NCI-H1092 treated with DMSO at 0.1 percent for 48 hours (cell line): ENCODE measurements at places on chromosomes 4 and X.

DNA sequence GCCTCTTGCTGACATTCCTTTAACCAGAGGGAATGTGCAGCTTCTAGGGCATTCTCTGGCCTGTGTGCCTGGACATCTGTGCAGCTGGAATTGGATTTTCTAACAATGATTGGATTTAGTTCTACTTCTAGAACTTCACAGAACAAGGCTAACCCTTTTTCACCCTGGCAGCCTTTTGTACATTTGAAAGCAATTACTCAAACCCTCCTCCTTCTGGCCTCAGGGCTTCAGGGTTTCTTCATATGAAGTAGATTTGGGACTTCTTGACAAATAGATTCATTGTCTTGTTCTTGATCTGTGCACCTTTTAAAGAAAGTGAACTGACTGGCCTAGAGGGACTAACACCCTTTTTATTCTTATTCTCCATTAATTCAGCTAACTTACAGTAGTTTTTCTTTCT is 30.1 kb downstream of the SPATA18 start:
- DNase-seq = no peak

- no peak for DNase-seq
Measured at GRCh38 chrX:39718981-39719380, 378.8 kb downstream of the BCOR start.

- DNase-seq = no peak
Measured at GRCh38 chr4:61462451-61463326, 262.6 kb downstream of the ADGRL3 start.

- no peak for DNase-seq
Measured at GRCh38 chr4:1477045-1477840, 71.0 kb upstream of the NKX1-1 start.

DNA sequence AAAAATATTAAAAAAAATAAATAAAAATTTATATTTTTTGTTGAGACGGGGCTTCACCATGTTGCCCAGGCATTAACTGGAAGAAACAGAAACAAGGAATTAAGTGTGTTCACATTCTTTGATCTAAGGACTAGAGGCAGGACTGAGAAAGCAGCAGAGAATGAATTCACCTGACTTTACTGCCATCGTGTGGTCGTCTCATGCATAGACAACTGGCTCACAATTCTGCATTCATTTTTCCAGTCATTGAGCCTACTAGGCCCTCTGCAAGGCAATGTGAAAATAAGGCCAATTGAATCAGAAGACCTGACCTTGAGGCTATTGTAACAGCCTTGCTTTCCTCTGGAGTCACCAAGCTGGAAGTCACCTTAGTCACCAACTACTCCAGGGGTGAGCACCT is 37.4 kb downstream of the LHFPL1 start:
- DNase-seq = peak; percentile 66

GRCh38 chr4:108690738-108691137 is 40.3 kb downstream of the OSTC start:
- no peak for DNase-seq

DNA sequence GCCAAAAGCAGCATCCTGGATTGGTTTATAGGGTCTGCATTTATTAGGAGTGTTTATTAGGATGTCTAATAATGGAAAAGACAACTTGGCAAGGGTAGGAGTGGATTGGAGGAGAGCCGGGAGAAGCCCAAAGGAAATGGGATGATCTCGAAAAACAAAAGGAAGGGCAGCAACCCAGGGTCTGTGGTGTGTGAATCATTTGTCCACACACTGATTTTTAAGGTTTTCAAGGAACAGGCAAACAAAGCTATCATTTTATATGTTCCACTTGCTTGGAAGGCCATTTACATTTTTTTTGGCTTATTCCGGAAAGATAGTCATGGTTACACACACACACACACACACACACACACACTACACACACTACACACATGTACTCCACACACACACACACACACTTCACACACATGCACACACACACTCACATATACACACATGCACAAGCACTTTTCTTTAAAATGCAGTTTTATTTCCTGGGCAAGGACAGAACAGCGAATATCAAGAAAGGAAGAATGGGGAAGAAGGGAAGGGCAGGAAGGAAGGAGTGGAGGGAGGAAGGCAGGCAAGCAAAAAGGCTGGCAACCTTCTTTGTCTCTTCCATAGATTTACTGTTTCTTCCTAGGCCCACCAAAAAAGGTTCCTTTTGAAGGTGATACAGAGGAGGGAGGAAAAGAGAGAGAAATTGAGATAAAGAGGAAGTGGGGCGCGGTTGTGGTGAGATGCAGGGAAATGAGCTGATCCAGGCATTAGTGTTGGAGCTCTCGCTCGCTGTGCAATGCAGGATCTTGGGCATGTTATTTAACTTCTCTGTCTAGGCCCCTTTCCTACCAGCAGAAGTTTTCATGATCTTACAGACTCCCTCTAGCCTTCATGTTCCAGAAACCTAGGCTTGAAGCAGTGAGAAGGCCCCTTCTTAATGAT is 88.6 kb upstream of the MAML3 start:
- DNase-seq = peak; percentile 55

DNA sequence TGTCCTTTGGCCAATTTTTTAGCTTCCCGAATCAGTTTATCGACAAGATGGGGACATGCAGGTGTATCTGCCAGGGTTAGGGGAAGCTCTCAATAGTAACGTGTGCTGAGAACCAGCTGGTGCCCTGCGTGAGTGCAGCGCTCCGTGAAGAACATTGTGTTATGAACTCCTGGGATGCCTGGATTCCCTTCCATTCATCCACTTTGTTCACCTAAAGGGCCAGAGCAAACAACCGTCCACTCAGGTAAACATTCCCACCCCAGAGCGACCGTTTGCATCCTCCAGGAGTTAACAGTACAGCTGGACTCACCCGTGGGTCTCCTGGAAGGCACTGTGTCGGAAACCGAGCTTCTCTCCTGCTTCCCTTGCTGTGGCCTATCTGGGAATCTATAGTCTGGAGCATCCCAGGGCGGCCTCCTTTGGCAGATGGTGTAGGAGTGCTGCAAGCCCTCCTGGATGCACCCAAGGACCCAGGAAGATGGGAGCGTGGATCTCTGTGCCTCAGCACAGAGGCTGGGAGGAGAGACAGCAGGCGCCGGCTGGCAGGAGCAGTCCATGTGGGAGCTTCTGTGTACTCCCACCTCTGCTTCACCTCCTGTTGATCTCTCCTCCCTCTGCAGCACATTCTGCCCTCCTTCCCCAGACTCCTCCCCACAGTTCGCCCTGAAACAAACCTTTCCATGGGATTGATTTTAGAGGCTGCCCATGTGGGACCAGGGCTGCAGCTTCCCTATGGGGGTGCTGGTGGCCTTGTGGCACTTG is 62.7 kb downstream of the SHROOM2 start:
- peak; percentile 19 for DNase-seq
